ENCODE measurements at places on chromosomes 12 and 14. TPM values are rescaled to one million over a fixed set of nuclear protein-coding genes. Genes with fewer than 3 reads are reported as not detected.

GRCh38 chr12:93614917-93615596 is 42.6 kb downstream of the SOCS2 start:
- peaks cover 6% of the 10 kb centered on the region for H3K27me3 ChIP-seq
- no peaks in the 10 kb centered on the region for H3K36me3 ChIP-seq

DNA sequence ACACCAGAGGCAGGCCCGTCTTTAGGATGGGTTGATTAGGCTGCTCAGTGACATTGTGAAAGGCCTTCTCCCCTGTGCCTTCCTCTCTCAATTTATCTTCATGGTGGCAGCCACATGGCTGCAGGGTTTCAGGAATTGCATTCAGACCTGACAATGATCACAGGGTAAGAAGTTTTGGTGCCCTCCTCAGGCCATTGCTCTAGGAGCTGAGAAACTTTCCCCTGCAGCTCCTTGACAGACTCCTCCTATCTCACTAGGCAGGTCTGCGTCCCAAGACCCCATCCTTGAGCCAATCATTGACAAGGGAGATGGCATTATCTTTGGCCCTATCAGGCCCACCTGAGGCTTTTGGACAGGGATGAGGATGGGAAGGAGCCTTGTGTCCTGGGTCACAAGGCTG is 57.4 kb upstream of the ANO4 start:
- DNase-seq = no peak
- H3K27ac ChIP-seq = no peak overlapping the region
- H3K27me3 ChIP-seq = no peaks in the 10 kb centered on the region
- no peak overlapping the region for H3K4me3 ChIP-seq
- no peaks in the 10 kb centered on the region for H3K4me1 ChIP-seq

- peaks cover 3% of the 10 kb centered on the region for H3K4me1 ChIP-seq
- no peaks in the 10 kb centered on the region for H3K36me3 ChIP-seq
- H3K27me3 ChIP-seq = no peaks in the 10 kb centered on the region
- no peak overlapping the region for H3K4me3 ChIP-seq
- no peak overlapping the region for H3K27ac ChIP-seq
- peak; percentile 78 for DNase-seq
Observed at GRCh38 chr14:22653012-22653621, 9.0 kb upstream of the OR6J1 start.

DNA sequence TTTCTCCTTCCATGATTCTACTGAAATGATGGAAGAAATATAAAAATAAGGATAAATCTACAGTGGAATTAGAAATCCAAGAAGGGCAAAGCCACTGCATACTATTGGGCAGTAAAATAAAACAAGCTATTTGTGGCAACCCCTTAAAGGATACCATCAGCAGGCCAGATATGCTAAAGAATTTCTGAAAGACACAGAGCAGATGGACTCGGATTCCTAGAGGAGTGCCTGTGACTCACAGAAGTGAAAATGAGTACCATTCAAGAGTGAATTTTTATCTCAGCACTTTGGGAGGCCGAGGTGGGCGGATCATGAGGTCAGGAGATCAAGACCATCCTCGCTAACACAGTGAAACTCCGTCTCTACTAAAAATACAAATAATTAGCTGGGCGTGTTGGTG is 318.1 kb downstream of the LRIG3 start:
- DNase-seq = no peak
- H3K27ac ChIP-seq = no peak overlapping the region
- H3K27me3 ChIP-seq = no peaks in the 10 kb centered on the region
- H3K4me3 ChIP-seq = no peak overlapping the region
- no peaks in the 10 kb centered on the region for H3K4me1 ChIP-seq

DNA sequence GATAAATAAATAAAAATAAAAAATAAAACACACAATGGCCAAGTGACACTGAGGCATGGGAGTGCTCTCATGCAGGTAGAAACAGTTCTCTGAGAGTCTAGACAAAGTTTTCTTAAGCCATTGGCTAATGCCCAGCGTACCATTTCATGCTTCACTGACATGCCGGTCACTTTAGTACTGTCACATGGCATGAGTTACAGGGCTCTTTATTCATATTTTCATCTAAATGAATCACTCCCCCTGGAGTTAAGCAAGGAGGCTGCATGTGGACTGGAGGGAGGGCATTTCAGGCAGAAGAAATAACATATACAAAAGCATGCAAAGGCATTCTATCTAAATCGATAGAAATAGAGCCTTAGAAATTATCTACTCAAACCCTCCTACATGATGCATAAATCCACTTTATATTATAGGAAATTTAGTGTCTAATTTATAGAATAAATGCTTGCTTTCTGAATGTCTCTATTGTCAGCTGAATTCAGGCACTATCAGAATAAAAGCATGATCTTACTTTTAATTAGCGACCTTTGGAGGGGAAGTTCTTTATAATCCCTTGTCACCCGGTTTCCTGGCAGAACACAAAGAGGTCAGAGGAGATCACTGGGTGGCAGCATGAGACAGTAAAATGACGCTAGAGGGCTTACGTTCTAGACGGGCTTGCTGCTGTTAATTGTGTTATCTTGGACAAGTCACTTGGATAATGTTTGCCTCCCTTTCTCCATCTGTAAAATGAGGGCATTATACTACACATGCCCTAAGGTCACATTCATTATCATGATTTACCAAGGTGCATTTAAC is 17.5 kb downstream of the DYRK4 start:
- H3K27me3 ChIP-seq = no peaks in the 10 kb centered on the region
- no peak overlapping the region for H3K27ac ChIP-seq
- H3K36me3 ChIP-seq = no peaks in the 10 kb centered on the region
- DNase-seq = peak; percentile 73

GRCh38 chr12:92185052-92185451 is 39.4 kb upstream of the BTG1 start:
- no peaks in the 10 kb centered on the region for H3K27me3 ChIP-seq
- no peak overlapping the region for H3K4me3 ChIP-seq

GRCh38 chr12:81080431-81080983 is 2.6 kb downstream of the ACSS3 start:
- no peak for DNase-seq
- H3K4me3 ChIP-seq = no peak overlapping the region
- H3K36me3 ChIP-seq = no peaks in the 10 kb centered on the region
- H3K27ac ChIP-seq = no peak overlapping the region

GRCh38 chr14:101254805-101255764 is 306.2 kb upstream of the DIO3 start:
- no peak overlapping the region for H3K27ac ChIP-seq
- H3K36me3 ChIP-seq = no peaks in the 10 kb centered on the region
- no peaks in the 10 kb centered on the region for H3K27me3 ChIP-seq
- no peaks in the 10 kb centered on the region for H3K4me1 ChIP-seq
- DNase-seq = no peak
- H3K4me3 ChIP-seq = no peak overlapping the region

- H3K4me3 ChIP-seq = no peak overlapping the region
- H3K36me3 ChIP-seq = no peaks in the 10 kb centered on the region
- H3K27ac ChIP-seq = no peak overlapping the region
- H3K27me3 ChIP-seq = no peaks in the 10 kb centered on the region
- no peaks in the 10 kb centered on the region for H3K4me1 ChIP-seq
Observed at GRCh38 chr14:35412272-35413056, 7.9 kb upstream of the NFKBIA start.

- no peaks in the 10 kb centered on the region for H3K4me1 ChIP-seq
- H3K27ac ChIP-seq = no peak overlapping the region
- H3K27me3 ChIP-seq = no peaks in the 10 kb centered on the region
- H3K36me3 ChIP-seq = no peaks in the 10 kb centered on the region
- H3K4me3 ChIP-seq = no peak overlapping the region
Observed at GRCh38 chr12:40262657-40263056, 37.9 kb downstream of the LRRK2 start.

DNA sequence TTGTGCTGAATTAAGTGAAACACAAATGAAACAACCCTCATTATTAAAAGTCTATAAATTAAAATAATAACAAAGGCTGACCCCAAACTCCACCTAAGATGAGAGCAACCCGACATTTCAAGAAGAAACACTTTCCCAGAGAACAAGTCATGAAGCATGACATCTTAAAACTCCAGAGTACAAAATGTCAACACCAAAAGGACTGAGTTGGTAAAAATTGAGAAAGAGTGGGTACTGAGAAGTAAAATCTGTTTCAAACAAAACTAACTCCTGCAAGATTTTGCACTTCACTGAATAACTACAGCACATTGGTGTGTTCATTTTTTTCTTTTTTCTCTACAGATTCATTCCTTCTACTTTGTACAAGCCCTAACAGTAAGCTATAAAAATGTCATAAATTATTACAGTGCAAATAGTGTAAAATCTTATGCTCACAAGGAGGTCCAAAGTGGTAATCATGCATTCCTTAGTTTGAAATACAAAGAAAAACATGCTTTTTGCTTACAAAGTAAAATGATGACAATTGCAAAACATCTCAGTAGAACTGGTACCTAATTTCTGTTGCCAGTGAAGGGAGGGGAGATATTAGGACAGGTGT is 31.8 kb downstream of the SLC35F4 start:
- no peaks in the 10 kb centered on the region for H3K27me3 ChIP-seq
- H3K27ac ChIP-seq = no peak overlapping the region
- H3K4me3 ChIP-seq = no peak overlapping the region
- H3K4me1 ChIP-seq = no peaks in the 10 kb centered on the region
- no peaks in the 10 kb centered on the region for H3K36me3 ChIP-seq
- no peak for DNase-seq

The PDZRN4 gene
- 0.27 TPM for polyA plus RNA-seq

The TCL1B gene
- polyA plus RNA-seq = not detected

The KRT4 gene
- polyA plus RNA-seq = 0.04 TPM

Data from small intestine (tissue), 16 donors.